Foreskin keratinocyte (primary cell): ENCODE measurements at places on chromosomes 1 and 21. TPM values are rescaled to one million over a fixed set of nuclear protein-coding genes. Genes with fewer than 3 reads are reported as not detected.

DNA sequence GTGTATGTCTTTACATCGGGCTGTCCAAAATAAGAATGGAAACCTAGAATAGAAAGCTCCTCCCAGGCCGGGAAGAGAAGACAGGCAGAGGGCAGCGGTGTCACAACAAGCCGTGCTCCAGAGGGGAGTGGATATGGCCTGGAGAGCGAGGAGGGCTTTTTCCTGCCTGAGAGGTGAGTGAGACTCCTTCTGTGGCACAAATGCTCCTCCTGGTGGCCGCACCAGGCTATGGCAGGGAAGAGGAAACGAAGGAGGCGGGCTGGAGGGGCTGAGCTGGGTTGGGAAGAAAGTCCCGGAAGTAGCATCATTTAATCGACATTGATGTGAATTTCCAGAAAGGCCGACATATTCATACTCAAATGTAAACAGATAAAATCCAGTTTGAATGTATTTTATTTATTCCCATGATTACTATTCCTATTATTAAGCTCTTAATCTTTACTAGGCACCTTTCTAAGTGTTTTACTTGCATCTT is 54.7 kb downstream of the MEF2D start:
- peak; percentile 62 for DNase-seq

DNA sequence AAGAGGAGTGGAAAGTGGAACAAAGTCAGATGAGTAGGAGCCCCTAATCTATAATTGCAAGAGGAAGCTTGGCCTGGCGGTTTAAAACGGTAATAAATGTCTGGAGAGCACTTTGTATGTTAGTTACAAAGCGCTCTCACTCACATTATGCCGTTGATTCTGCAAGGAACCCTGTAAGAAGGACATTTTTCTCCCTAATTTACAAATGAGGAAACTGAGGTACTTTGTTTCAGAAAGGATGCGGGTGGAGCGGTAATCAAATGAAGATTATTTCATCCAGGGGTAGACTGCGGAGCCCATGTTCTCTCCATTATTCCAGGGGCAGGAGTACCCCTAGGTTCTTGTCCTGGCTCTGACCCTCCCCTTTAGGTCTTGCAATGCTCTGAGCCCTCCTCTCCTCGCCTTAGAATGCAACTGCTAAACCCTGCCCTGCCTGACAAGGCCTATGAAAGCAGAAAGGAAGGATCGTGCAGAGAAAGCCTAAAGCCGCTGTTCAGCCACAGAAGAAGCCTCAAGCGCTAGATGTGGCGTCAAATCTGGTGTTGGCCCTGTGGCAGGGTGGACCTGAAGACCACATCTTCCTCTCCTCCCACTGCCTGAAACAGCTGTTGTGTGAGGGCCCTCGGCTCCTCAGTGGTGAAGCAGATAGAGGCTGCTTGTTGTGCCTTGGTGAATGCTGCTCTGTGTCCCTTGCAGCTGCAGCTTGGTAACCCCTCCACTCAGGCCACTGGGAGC is 588 bp upstream of the PACC1 start:
- no peak for DNase-seq

GRCh38 chr1:95216292-95216990 is 17.6 kb upstream of the RWDD3 start:
- DNase-seq = no peak

GRCh38 chr1:41072051-41072450 is 50.5 kb upstream of the SLFNL1 start:
- DNase-seq = peak; percentile 22

DNA sequence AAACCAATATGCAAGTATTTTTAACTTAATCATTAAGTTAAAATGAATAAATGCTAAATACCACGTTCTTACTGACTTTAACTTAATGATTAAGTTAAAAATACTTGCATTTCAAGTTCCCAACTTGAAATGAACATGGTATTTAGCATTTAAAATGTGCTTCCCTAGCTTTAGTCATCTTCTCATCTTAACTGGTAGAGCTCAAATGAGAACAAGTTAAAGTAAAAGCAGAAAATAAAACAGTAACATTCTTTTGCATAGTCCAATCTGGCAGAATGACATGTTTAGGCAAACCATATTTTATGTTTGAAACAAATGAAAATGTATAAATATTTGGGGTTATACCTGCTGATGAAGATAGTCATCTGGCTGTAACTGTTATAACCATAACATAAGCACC is 186.0 kb downstream of the APP start:
- no peak for DNase-seq

- peak; percentile 60 for DNase-seq
Measured at GRCh38 chr1:8879464-8879921, 1.0 kb upstream of the ENO1 start.

- DNase-seq = no peak
Measured at GRCh38 chr1:20413776-20414140, 72.3 kb downstream of the CAMK2N1 start.

DNA sequence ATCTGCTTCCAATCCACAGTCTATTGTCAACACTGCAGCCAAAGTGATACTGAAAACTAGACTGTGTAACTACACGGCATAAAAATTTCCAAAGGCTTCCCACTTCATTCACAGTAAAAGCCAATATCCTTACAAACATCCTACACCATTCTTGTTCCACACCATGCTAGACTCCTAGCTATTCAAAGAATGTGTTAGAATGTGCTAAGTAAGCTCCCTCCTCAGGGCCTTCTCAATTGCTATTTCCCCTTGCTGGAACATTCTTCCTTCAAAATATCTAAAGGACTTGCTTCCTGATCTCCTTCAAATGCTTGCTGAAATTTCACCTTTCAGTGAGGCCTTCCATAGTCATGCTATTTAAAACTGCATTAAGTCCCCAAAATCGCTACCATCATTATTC is 228.1 kb downstream of the AKT3 start:
- DNase-seq = no peak

- DNase-seq = no peak
Measured at GRCh38 chr21:15768045-15768601, 38.3 kb downstream of the USP25 start.

DNA sequence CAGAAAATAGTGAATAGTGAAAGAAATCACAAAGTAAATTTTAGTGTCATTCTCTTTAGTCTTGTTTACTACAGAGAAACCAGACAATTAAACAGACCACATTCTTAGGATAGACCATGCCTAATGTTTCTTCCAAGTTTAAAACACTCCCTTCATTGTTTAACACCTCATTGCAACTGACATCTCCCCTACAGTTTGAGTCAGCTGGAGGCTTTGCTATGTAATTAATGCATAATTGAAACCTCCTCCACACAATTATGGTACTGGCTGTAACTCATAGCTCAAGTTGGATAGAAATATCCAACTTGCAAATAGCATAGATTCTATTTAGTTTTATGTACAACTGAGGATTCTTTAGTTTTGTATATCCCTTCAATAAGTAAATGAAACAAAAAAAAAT is 35.2 kb upstream of the B3GALT2 start:
- no peak for DNase-seq

The SLC45A1 gene
- 0.40 and 0.58 TPM in 2 replicates for polyA plus RNA-seq

The F13B gene
- polyA plus RNA-seq = not detected in 2 replicates

The TSNAX gene
- polyA plus RNA-seq = 10.4 and 12.6 TPM in 2 replicates
